Activated CD8-positive, alpha-beta memory T cell treated with anti-CD3 and anti-CD28 coated beads for 1 hour (primary cell): ENCODE measurements at places on chromosomes 1 and 21.

- no peak for DNase-seq
Measured at GRCh38 chr1:228293393-228293792, 85.5 kb downstream of the OBSCN start.

DNA sequence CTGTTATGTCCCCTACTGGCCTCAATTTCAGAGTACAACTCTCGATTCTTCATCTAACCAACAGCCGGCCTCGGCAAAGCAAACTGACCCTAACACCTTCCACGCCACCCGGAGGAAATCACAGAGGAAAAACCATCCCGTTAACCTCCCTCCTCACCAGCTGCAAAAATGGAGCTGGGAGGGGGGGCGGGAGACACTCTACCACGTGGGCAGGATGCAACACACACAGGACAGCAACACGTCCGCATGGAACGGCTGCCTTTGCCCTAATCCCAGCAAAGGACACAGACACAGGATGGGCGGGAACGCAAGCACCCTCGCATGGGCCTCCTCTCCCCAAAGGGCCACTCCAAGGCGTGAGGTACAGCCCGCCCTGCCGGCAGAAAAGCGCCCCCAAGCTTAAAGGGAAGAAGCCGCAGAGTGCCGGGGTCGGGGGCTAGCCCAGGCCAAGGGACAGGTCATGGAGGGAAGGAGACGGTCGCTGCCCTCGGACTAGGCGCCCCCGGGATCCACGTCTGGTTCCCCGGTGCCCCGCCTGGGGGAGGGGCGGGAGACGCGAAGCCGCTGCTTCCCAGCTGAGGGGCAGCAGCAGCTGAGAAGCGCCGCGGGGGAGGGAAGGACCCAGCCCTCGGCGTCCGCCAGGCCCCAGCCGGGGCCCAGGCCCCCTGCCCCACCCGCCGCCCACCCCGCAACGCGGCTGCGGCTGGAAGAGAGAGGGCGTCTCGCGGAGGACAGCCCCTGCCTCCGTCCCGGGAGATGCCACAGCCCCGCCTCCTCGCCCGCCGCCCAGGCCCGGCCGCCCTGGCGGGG, 590 bp downstream of the FOXJ3 start:
- no peak for DNase-seq

- no peak for DNase-seq
Measured at GRCh38 chr1:218171302-218171893, 113.7 kb upstream of the RRP15 start.

DNA sequence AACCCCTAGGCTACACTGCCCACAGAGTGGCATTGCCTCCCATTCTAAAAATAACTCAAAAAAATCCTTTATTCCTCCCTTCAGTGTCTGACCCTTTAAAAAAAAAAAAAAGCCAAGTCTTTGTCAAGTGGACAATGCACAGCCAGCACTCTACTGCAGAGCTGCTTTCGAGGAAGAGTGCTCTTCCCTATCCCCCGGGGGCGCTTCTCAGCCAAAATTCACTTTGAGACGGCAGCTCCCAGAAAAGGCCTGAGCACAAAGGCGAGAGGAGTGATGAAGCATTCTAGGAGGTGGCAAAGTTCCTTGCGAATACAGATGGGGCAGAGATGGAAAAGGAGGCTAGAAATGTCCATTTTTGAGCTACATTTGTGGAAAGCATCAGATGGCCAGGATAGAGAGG, 23.3 kb downstream of the EPHA10 start:
- no peak for DNase-seq

- no peak for DNase-seq
Measured at GRCh38 chr1:116292929-116293725, 79.9 kb upstream of the ATP1A1 start.

- no peak for DNase-seq
Measured at GRCh38 chr1:208163539-208163938, 80.6 kb downstream of the PLXNA2 start.

- DNase-seq, result no peak
Measured at GRCh38 chr1:206836111-206836510, 29.3 kb upstream of the IL20 start.

DNA sequence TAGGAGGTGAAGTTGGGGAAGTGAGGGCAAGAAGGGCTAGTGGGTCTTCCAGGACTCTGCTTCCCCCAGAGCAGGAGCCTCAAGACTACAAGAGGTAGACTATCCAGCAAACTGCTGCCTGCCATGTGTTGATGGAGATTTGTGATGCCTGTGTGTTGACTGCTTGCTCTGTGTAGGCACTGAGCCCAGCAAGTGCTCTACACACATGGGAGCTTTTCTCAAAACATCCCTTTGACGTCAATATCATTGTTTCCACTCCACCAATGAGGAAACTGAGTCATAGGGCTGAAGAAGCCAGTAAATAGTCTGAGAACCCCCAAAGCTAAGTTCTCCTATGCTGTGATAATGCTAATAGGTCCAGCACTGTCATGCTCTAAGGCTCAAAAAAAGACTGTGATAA, 207.2 kb upstream of the NFIA start:
- no peak for DNase-seq

GRCh38 chr1:84711869-84712268, 21.6 kb upstream of the SSX2IP start:
- no peak for DNase-seq

- DNase-seq, result peak; percentile 1
Measured at GRCh38 chr1:36223381-36223995, 755 bp upstream of the THRAP3 start.

DNA sequence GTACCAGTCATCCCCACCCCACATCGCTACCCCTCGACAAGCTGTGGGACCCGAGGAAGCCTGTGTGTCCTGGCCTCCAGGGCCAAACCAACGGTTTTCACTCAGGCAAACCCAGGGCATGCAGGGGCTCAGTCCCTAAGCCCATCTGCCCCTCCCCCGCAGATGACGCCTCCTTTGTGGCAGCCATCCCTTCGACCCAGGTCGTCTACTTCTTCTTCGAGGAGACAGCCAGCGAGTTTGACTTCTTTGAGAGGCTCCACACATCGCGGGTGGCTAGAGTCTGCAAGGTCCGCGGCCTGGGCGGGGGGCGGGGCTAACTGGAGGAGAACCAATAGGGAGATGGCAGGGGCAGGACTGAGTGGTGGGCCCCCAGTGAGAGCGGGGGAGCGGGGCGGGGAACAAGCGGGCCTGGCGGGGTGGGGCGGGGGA, 7.4 kb downstream of the SEMA4A start:
- DNase-seq, result peak; percentile 39

DNA sequence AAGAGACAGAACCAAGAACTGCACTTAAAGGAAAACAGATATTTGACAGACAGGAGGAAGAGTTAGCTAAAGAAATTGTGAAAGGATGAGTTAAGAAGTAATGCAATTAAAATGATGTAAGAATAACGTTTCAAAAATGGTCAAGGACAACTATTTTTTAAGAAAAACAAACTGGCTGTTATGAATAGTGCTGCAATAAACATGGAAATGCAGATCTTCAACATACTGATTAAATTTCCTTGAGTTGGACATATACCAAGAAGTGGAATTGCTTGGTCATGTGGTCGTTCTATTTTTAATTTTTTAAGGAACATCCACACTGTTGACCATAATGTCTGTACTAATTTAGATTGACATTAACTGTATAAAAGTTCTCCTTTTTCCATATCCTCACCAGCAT, 23.1 kb upstream of the PHTF1 start:
- DNase-seq, result no peak

DNA sequence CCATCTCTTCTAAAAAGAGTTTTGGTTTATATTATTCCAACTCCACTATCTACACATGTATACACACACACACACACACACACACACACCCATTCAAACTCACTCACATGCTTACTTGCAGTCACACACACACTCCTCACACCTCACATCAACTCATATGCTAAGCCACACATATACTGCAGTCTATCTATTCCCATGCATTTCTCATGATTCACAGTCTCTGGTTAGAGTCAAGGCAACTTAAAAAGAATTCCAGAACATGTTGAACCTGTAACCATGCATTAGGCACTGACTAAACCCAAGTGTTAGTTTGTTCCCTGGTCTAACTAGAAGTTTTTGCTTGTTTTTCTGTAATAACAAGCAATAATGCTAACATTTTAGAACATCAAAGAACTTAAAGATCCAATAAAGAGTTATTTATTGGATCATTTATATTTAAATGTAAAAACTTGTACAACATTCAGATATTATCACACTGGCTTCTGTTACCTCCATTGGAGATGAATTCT, 931.1 kb downstream of the PLA2G4A start:
- DNase-seq, result no peak

DNA sequence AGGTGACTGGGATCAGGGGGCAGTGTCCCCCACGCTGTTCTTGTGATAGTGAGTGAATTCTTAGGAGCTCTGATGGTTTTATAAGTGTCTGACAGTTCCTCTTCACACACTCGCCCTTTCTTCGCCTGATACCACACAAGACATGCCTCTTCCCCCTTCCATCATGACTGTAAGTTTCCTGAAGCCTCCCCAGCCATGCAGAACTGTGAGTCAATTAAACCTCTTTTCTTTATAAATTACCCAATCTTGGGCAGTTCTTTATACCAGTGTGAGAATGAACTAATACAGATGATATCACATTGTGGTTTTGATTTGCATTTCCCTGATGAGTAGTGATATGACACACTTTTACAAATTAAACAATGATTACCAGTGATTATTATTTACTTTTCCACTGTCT, 229.9 kb downstream of the AKT3 start:
- no peak for DNase-seq

DNA sequence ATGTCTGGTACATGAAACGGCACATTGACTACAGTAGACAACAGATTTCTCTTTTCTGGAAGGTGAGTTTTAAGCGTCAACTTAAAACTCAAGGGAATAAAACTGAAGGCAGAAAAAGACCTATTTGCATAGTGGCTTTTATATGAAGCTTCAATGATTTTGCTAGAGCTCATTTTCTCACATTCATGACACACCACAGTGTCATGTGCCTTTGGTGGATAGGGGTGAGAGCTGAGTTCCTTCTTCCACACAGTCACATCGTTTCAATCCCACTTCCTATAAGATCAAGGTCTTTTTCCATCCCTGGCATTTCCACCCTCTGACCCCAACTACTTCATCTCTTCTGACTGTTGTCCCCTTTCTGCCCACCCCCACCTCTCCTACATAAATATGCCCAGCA, 31.0 kb downstream of the IL12RB2 start:
- no peak for DNase-seq

DNA sequence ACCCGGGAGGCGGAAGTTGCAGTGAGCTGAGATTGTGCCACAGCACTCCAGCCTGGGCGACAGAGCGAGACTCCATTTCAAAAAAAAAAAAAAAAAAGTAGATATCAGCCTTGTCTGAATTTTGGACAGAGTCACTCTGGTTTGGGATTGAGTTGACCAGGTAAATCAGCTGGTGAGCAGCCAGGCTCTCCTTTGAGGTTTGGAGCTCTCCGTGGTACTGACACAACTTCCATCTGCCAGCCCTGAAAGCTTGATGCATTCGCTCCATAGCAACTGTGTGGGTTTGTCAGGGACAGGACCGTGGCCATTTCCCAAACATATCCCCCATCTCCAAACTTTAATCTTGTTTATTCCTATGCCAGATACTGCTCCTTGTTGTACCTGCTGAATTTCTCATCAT, 155.2 kb downstream of the DMRTA2 start:
- no peak for DNase-seq

GRCh38 chr1:89974256-89974655, 20.7 kb upstream of the ZNF326 start:
- no peak for DNase-seq

GRCh38 chr1:99944192-99944591, 25.6 kb upstream of the SLC35A3 start:
- DNase-seq, result no peak
